Metanephros (tissue), 2 donors: ENCODE measurements at places on chromosomes 5 and 9. TPM values are rescaled to one million over a fixed set of nuclear protein-coding genes. Genes with fewer than 3 reads are reported as not detected.

GABRA6 gene
- total RNA-seq: not detected

TMEM174 gene
- total RNA-seq: 6.8 TPM

LECT2 gene
- total RNA-seq: not detected

TEX10 gene
- total RNA-seq: 33.9 TPM

PCDHB9 gene
- 3.3 TPM for total RNA-seq

CLIC3 gene
- total RNA-seq: 2.5 TPM

LCN15 gene
- total RNA-seq: not detected

TTC16 gene
- 0.18 TPM for total RNA-seq

PLEKHG4B gene
- total RNA-seq: 10.0 TPM

NUTM2G gene
- total RNA-seq: not detected

CCDC183 gene
- total RNA-seq: 3.1 TPM

CDH9 gene
- 10.2 TPM for total RNA-seq

TRIM23 gene
- total RNA-seq: 27.4 TPM

ASPN gene
- 33.7 TPM for total RNA-seq

GZMA gene
- total RNA-seq: 1.8 TPM

C9orf50 gene
- 0.70 TPM for total RNA-seq

GRIN3A gene
- 2.5 TPM for total RNA-seq

PLAC8L1 gene
- total RNA-seq: not detected

SLC6A7 gene
- 0.06 TPM for total RNA-seq

FOXD4L4 gene
- 0.06 TPM for total RNA-seq

SPATA31A3 gene
- not detected for total RNA-seq

FOCAD gene
- 51.7 TPM for total RNA-seq

PLPP7 gene
- total RNA-seq: 29.5 TPM

ROR2 gene
- 31.0 TPM for total RNA-seq

SH3GL2 gene
- total RNA-seq: 2.9 TPM

SLC6A18 gene
- total RNA-seq: 0.70 TPM

CAVIN4 gene
- total RNA-seq: 38.4 TPM

FRMPD1 gene
- total RNA-seq: 2.1 TPM

KIF24 gene
- total RNA-seq: 5.6 TPM

PHF24 gene
- total RNA-seq: 0.23 TPM

SLC25A2 gene
- 0.35 TPM for total RNA-seq

CCDC180 gene
- 24.8 TPM for total RNA-seq

TAF11L5 gene
- total RNA-seq: not detected

PCDHGA9 gene
- 9.8 TPM for total RNA-seq

SNX24 gene
- 21.2 TPM for total RNA-seq

CD14 gene
- 81.6 TPM for total RNA-seq

CNTLN gene
- total RNA-seq: 13.8 TPM

ALDH7A1 gene
- total RNA-seq: 49.2 TPM

C5orf15 gene
- total RNA-seq: 81.7 TPM

NRARP gene
- total RNA-seq: 10.1 TPM

DBH gene
- 1.1 TPM for total RNA-seq

INSL4 gene
- not detected for total RNA-seq

PCDHB10 gene
- 6.2 TPM for total RNA-seq

C5orf58 gene
- not detected for total RNA-seq

PDE6A gene
- 0.06 TPM for total RNA-seq
